Naive B cell (primary cell): ENCODE measurements at places on chromosomes 5 and 9.

- DNase-seq: no peak
These were observed 115.5 kb downstream of the MPDZ start for GRCh38 chr9:13163946-13164345.

GRCh38 chr9:76704593-76705204 is 59.5 kb upstream of the PCA3 start:
- peak; percentile 45 for DNase-seq

DNA sequence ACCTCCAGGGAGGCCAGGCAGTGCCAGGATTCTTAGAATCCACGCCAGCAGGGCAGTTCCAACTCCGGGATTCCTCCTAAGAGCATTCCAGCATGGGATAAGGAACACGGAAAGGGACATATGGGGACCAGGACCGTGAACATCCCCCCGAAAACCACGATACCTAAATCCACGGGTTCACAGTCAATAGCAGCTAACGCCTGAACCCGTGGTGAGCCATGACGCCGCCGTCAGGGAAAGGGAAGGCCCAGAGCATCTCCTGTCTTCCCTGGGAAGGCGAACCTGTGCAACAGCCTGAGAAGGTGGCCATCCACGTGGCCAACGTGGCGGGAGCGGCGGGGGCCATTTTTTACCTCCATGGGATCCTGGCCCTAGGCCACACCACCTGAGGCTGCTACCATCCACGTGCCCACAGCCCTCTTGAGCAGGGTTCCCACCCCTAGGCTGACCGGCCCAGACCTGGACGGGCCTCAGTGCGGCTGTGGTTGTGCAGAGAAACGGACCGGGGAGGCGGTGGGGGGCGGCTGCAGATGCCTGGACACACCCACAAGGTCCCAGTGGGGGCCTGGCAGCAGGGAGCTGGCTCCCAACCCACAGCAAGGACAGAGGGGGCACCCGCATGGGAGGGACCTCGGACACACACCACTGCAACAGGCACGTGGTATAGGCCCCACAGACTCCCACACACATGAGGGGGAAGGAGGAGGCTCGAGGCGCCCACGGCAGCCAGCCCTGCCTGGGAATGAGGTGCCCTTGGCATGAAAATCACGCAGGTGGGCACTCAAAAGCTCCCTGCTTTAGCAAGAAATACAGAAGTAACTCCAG is 42.8 kb downstream of the SLC12A7 start:
- no peak for DNase-seq

GRCh38 chr5:116144103-116144502 is 59.3 kb downstream of the COMMD10 start:
- DNase-seq: no peak

- DNase-seq: no peak
These were observed 127.4 kb downstream of the SCAMP1 start for GRCh38 chr5:78487846-78488245.
